ENCODE measurements at places on chromosomes 3 and 15.

DNA sequence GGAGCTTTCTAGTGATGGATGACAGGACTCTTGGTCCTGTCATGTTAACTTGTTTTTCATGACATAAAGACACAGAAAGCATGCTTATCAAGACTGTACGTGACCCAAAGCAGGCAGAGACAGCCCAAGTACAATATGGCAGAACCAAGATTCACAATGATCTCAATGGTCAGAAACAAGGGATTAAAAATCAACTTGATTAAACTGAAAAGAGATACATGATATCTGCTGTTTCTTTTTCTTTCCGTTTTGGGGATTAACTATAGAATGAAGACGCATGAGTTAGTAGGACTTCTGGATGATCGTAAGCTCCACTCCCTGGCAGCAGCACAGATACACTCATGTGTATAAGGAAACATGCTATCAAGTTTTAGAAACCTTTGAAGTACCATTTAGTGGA, 98.4 kb upstream of the MYZAP start:
- DNase-seq, result no peak

GRCh38 chr15:43954181-43954621, 127.4 kb downstream of the WDR76 start:
- DNase-seq, result no peak

DNA sequence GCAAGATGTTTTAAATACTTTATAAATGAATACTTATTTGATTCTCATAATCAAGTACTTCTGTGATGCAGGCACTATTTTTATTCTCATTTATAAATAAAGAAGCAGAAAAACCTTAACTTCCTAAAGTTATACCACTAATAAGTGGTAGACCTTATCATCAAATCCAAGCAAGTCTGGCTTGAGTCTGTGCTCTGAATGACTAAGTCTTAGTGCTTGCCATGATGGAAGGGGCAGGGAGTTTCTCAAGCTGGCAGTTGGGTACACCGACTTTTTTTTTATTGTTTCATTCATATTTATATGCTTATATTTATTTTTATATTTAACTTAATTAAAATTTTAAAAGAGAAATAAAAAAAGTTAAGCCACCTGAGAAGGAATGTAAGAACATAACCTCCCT, 23.6 kb downstream of the SLMAP start:
- no peak for DNase-seq

DNA sequence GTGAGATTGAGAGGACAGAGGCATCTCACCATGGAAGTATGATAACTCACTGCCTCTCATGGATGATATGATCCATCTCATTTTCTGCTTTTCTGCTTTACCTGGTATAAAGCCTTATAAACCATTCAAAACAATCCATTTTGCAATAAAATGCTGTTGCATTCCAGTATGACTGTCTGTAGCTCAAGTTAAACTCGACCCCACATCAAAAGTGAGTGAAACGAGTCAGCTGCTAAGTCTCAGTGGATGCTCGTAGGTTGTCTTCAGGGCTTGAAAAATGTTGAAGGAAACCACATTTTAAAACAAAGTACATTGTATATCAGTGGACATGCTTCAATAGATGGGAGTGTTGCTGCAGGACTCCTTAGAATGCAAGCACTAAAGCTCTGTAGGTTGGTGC, 839.0 kb downstream of the TUSC7 start:
- no peak for DNase-seq

GRCh38 chr3:58008141-58009025, at the start of gene FLNB:
Gene FLNB (plus strand): TSS chr3:58008422. CDS start chr3:58008565, 143 bp downstream.
- peak; percentile 81 for DNase-seq

DNA sequence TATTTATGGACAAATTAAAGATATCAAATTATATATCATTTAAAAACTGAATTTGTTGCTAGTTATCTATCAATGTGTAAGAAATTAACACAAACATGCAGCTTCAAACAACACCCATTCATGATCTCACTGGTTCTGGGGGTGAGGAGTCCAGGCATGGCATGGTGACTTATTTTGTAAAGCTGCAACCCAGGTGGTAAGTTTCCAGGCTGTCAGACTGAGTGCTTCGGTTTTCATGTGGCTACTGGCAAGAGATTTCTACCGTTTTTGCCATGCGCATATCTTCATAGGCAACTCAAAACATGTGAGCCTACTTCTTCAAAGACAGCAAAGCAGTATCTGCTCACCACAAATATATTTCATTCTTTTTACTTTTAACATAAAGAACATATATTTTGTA, 364.3 kb upstream of the BCHE start:
- no peak for DNase-seq

DNA sequence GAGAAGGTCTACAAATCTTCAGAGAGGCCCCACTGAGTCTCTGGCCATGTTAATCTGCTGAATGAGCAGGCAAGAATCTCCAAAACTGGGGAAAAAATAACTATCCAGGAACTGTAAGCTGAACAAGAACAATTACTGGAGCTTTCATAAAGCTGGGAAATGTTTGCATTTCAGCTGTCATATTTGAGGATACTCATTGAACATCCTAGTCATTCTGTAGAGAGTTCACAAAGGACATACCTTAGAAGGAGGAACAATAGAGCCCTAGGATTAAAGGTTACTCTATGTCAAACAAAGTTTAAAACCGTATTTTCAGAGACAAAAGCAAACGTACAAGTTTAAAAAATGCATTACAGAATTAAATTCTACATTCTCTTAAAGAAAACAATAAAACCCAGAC, 257.5 kb downstream of the SCAPER start:
- DNase-seq, result no peak

DNA sequence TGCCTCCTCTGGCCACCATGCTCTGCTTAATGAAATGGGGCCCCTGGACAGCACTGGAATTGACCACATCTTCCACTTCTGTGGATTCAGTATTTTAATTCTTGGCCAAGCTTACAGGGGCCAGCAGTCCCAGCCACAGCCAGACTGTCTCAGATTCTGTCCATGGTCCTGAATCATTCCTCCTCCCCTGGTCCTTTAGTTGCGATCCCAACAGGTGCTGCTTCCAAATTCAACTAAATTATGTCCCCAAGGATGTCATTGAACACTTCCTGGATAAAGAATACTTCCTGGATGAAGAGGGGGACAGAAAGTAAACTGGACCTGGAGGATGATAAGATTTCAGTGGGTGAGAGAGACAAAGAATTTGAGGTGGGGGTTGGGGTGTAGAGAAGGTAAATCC, 111.1 kb upstream of the FOXB1 start:
- DNase-seq, result no peak

- DNase-seq, result no peak
Observed at GRCh38 chr3:16474216-16474615, 39.3 kb downstream of the RFTN1 start.

DNA sequence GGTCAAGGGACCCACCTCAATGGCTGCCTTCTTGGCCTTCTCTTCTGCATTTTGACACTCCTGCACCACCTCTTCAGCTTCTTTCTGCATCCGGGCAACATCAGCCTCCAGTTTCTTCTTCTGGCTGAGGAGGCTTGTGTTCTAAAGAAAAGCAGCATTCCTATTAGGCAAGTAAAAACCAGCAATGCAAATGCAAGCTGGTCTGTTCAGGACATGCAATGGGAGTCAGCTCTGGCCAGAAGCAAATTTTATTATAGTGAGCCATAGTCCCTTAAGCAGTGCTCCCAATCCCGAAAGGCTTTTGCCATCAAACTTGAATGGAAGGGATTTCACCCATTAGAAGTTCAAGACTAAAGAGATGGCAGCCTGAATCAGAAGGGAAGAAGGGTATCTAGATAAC, 97.7 kb downstream of the HHLA2 start:
- no peak for DNase-seq

DNA sequence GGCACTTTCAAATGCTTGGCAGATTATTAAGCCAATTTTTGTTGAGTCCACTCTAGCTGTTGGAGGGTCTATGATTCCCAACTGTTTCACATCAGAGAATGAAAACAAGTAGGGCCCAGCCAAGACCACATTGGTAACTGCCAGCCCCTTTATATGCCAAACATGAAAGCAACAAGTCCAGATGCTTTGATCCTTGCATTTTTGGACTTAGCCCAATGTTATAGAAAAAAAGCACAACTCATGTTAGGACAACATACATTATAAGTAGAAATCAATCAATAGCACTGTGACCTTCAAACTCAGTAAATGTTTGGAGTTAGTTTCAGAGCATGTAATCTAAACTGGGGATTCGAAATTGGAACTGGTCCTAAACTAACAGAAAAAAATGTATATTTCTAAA, 674.7 kb downstream of the MECOM start:
- DNase-seq, result no peak

- DNase-seq, result no peak
Observed at GRCh38 chr3:118842147-118842863, 192.3 kb downstream of the IGSF11 start.

DNA sequence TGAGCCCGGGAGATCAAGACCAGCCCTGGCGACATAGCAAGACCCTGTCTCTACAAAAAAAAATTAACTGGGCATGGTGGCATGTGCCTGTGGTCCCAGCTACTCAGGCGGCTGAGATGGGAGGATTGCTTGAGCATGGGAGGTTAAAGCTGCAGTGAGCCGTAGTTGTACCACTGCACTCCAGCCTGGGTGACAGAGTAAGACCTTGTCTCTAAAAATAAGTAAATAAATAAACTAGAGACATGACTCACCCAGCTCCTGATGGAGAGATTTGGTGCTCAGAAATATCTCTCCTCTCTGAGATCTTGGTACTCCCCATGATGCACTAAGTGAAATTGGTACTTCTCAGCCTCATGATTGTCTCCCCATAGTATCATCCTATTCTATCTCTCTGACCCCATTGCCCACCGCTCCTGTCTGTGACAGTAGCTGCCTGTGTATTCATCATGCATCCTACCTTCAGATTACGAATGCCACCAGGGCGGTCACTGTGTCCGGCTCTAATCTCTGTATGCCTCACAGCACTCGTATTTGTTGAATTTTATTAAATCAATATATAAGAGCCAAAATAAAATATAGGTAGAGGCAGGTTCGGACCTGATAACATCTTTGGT, 50.9 kb downstream of the ABHD2 start:
- no peak for DNase-seq

DNA sequence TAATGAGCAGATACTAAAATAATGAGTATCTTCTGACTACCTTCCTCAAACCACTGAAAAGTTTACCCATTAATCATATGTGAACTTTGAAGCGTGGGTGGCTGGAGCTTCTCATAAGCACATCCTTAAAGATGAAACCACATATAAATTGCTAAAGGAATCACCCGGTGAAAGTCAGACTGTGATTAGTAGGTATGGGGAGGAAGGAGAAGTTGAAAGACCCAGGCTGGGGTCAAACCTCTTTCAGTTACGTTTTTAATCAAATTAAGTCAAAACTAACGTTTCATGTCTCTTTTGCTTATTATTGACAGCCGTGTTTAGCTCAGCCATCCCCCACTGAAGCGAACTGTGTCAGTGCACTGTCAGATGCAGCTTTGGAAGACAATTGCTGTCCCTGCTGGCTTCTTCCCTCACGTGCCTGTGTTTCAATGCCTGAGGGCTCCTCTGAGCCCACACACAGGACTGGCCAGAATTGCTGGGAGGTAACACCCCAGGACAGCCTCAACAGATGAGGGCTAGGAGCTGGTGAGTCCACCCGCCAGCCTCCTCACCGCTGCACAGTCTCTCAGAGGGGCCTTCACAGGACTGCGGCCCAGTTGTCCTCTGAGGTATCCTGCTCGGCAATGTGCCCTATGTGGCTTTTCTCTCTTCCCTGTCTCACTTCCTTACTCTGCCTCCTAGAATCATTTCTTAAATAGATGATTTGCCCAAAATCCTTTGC, 29.3 kb upstream of the SH3BP5 start:
- DNase-seq, result no peak

GRCh38 chr3:127630811-127631714, 2.1 kb downstream of the PODXL2 start:
- DNase-seq, result no peak

DNA sequence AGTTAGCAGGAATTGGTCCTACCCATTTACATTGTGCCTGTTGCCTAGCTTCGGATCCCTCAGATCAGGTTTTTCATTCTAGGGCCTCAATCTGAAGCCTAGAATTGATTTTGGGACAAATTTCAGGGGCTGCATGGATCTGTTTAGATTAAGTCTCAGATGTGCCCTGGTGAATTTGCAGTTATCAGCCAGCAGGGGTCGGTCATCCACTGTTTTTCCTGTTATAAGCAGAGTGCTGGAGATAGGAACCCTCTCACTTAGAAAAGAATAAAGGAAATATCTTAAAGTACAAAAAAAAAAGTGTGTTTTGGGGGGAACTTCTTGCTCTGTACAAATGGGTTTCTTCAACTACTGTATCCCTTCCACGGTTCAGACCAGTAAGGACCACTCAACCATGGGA, 212.5 kb downstream of the BCHE start:
- no peak for DNase-seq

DNA sequence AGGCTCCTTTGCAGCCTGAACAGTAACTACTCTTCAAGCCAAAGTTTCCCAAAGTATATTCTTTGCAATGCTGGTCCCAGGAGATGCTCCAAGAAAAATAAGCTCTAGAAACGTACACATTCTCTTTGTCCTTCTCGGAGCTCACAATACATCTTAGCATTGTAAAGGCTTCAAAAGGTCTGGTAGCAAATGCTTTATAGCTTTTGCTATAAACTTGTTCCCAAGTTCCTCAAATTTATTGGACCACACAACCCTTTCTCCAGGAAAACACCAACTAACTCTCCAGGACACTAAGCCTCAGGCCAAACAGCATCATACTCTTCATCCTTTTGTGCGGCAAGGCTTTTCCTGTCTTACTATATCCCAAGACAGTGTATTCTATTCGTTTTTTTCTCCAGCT, 455.6 kb upstream of the PROK2 start:
- DNase-seq, result no peak

DNA sequence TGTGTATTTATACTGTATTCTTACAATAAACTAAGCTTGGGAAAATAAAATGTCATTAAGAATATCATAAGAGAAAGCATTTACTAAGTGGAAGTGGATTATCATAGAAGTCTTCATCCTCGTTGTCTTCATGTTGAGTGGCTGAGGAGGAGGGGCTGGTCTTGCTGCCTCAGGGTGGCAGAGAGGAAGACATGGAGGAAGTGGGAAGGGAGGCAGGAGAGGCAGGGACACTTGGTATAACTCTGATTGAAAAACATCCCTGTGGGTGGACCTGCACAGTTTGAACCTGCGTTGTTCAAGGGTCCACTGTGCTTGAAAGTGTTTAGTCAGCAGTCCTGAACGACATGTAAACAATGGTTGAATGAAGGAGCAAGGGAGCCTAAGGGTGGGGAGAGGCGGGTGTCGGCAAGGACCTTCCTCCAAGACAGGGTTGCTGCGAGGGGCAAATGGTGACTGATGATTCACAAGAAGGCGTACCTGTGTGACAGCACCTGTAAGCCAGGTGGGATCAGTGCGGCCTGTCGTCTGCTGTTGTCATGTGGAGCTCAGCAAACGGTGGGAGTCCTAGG, 103.8 kb upstream of the KLF13 start:
- no peak for DNase-seq

- DNase-seq, result no peak
Observed at GRCh38 chr3:172402090-172402489, 46.2 kb downstream of the GHSR start.

GRCh38 chr15:68930268-68931022, at the start of gene SPESP1:
Gene SPESP1 (plus strand): TSS chr15:68930525. CDS start chr15:68930654, 129 bp downstream.
- DNase-seq, result peak; percentile 72

DNA sequence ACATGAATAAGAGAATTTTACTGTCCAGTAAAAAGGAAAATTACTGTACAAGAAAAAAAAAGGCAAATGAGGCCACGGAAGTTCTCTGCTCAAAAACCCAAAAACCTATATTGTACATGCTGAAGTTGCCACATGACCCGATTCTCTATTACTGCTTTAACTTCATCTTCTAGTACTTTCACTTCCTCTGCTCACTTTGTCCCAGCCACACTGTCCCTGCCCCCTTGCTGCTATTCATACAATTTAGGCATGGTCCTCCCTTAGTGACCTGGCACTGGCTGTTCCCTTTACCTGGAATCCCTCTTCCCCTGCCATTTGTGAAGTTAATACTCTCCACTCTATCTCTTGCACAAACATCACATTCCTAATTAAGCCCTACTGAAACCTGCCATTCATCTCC, 457.4 kb downstream of the MAGI1 start:
- DNase-seq, result no peak

All from Right ventricle myocardium inferior (tissue), 1 donor.